Fibroblast of skin of left quadriceps (primary cell): ENCODE measurements at places on chromosomes 16 and 17.

DNA sequence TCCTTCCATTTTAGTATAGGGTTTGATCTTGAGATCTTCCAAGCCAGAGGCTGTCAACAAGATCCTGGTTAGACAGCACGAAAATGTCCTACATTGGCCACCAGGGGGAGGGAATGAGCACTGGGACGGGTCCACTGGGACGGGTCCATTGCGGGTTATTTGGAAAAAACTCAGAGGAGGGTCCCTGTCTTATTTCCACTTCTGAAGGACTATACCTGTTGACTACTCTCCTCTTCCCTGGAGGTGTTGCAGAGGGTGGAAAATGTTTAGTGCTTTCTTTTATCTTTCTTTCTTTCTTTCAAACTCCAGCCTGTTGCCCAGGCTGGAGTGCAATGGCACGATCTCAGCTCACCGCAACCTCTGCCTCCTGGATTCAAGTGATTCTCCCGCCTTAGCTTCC is 2.5 kb downstream of the TTLL6 start:
- peak; percentile 15 for DNase-seq

- no peak for DNase-seq
These were observed 342.2 kb upstream of the DYNLRB2 start for GRCh38 chr16:80198311-80199299.

- no peak for DNase-seq
These were observed 66.1 kb downstream of the SREBF1 start for GRCh38 chr17:17770632-17771044.

DNA sequence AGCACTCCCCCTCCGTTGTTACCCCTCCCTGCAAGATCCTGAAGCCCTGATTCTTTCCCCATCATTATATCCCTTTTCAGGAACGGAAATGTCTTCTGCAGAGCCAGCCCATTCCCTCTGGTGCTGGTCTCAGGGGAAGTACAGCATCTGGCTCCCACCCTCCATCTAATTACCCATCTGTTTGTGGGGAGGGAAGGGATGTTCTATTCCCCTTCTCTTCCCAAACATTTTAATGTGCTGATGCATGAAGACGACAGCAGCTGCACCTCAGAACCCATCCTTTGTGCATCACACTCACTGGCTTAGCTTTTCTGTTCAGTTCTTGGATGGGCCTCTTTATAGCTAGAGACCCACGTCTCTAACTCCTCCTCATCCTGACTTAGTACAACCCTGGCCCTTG is 367.2 kb downstream of the CDH13 start:
- no peak for DNase-seq

DNA sequence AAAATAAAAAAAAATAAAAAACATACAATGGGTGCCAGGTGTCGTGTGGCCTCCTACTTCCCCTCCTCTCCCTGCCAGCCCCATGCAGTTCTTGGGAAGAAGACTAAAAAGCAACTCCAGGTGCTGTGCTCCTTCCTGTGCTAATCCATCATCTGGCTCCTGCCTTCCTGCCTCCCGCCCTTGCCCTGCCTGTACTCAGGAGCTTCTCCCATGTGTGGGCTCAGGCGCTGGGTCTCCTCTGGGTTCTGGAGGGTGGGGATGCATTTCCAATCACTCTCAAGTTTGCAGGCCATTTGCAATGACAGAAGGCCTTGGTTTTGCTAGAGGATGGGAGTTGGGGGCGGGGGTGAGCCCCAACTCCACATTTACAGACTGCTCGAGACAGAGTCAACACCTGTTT is 122.9 kb downstream of the SDK2 start:
- no peak for DNase-seq

- DNase-seq, result no peak
These were observed 14.2 kb downstream of the ANKFY1 start for GRCh38 chr17:4249452-4250029.

DNA sequence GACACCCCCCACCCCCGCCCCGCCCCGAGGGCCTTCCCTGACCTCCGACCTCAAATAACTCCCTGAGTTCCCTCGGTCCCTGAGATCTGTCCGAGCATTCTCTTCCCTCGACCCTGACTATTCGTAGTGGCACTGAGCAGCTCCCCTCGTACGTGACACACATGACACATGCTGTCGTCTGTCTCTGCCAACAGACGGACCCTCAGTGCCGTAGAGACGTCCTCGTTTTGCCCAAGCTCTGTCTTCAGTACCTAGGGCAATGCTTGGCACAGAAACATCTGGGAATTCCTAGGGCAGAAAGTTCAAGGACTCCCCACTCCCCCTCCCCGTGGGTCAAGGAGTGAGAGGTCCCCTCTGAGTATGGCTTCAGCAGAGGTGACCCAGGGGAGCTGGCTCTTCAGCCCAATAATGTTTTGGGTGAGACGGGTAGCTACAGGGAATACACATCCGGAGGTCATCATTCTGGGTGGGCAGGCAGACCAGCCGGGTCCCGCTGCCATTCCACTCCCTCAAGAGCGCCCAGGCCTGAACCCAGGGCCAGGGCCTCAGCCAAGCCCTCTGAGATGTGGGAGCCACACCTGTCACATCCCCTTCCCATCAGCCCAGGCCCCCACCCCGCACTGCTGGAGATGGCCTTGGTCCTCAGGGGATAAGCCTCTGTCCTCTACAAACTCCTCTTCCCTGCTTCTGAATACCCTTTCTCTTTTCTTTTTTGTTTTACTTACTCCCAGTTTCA is 671 bp upstream of the FADS6 start:
- DNase-seq, result no peak

GRCh38 chr17:21689604-21690003 is 2.7 kb upstream of the KCNJ18 start:
- peak; percentile 53 for DNase-seq

DNA sequence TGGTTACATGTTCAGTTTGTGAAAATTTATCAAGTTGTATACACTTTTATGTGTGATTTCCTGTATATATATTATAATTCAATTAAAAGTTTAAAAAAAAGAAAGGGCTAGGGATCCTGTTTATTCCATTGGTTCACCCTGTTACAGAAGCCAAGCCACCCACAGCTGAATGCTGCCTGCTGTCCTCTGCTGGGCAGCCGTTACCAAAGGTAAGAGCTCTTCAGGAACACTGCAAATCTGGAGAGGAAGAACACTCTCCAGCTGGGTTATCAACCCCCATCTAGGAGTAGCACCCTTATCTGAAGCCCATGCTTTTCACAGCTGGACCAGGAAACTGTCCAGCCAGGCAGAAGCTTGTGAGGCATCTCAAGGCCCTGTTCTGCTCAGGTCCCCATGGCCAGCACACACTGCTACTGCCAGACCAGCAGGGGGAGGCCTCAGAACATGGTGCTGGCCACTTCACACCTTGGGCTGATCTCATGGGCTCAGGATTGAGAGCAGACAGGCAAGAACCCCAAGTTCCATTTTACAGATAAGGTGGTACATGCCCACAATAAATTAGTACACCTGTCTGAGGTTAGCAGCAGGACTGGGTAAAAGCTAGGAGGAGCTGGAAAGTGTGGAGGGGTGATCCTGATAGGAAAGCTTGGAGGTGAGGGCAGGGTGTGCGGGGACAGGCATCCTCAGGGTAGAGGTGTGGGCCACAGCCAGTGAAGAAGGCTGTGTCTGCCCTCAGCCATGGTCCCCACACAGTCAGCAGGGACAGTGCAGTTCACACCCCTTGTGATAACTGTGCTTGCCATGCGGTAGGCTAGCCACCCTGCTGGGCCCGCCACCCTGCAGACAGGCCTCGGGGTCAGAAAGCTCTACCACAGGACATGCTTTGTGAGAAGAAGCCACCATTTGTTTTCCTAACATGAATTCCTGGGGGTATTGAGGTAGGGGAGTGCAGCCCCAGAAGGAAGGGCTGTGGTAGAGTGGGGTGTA is 54.3 kb upstream of the SREBF1 start:
- peak; percentile 20 for DNase-seq
